Left kidney (tissue), 8 donors: ENCODE measurements at places on chromosomes 2 and 18. TPM values are rescaled to one million over a fixed set of nuclear protein-coding genes. Genes with fewer than 3 reads are reported as not detected.

The PROC gene
- 3.6 TPM for polyA plus RNA-seq

The ATP6V1B1 gene
- 58.5 TPM for polyA plus RNA-seq

The SP140 gene
- 1.3 TPM for polyA plus RNA-seq

The CD8B2 gene
- polyA plus RNA-seq = 0.23 TPM

The KYNU gene
- polyA plus RNA-seq = 5.3 TPM

DNA sequence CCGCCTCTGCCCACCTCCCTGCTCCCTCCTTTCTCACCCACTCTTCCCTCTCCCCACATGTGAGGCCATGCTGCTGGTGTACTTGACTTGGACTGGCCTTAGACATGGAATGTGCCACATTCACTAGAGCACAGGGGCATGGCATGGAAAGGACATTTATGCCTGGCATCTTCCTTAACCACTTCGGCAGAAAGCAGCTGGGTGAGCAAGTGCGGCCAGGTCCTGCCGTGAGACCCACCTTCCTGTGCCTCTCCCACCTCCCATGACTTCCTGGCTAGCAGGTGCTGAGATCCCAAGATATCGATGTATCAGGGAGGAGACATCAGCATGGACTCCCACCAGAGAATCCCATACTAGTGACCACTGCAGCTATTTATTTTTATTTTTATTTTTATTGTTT, 13.0 kb downstream of the GPR55 start:
- no peak for DNase-seq

DNA sequence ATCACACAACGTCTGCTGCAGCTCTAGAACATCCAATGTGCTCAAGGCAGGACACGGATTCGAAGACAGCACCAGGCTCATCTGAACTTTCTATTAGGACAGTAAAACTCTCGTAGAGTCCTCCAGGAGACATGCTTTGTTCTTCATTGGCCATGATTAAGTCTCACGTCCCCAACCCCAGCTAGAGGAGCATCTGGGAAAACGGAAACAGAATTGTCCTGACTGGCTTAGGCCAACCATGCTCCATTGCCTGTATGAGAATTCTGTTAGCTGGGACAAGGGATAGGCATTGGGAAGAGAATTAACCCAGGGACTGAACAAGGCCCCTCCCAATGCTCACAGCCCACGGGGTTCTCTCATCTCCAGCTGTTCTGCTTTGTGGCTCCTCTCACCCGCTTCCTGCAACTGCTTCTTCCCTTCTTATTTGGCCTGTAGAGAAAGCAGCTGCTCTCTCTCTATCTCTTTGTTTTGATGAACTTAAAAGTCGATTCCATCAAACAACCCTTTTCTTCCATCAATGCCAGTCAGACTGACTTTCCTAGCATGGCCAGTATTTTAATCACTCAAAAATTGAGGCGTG, 75.6 kb downstream of the C1QL2 start:
- DNase-seq = no peak

DNA sequence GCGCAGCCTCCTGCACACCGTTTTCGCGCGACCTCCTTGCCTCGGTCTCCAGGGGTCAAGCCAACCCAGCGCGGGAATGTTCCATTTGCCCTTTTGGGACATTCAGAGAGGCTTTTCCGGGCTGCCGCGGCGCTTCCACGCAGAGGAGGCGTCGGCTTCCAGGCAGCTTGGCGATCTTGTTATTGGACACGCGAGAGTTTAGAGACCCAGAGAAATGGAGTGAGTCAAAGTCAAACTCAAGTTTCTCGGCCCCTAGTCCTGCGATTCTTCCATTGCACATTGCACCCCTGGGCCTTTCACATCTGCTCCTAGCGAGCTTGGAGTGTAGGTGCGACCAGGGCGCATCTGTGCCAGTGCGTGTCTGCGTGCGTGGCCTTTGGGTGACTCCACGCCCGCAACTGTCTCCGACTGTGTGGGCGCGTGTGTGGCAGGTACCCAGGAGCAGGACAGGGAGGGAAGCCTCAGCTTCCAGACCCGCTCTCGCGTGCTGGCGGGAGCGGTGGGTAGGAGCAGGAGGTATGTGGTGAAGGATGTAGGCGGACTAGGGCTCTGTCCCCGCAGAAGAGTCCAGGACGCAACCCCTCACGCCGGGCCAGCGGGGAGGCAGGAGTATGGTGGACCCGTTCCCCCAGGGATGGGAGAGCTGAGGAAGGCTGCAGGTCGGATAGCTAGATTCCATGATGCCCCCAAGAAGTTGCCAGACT, 13.5 kb downstream of the SIX3 start:
- no peak for DNase-seq

DNA sequence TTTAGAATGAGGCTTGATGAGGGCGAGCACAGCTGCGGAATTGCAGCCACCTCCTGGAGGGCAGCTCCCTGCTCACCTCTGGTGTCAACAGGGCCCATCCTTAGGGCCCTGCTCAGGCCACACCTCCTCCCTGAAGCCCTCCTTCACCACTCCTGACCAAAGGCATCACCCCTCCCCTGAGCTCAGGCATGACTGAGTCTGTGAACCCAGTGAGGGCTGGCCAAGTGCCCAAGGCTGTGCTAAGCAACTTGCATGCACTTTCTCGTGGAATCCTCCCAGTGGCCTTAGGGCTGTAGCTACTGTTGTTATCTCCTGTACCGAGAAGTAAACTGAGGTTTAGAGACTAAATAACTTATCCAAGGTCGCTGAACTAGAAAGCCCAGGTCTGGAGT, 101.7 kb downstream of the KLHL29 start:
- no peak for DNase-seq
